Activated T-cell treated with anti-CD3 and anti-CD28 coated beads, Interleukin-2, amount 50 U/mL, for 72 hours (primary cell): ENCODE measurements at places on chromosomes 1 and 21. TPM values are rescaled to one million over a fixed set of nuclear protein-coding genes. Genes with fewer than 3 reads are reported as not detected.
A peak's percentile ranks its signal among the peaks of the same experiment; 100 is the strongest.

GRCh38 chr1:65026235-65026634 is 59.9 kb upstream of the JAK1 start:
- H3K4me1 ChIP-seq, result peaks cover 7% of the 10 kb centered on the region
- no peak overlapping the region for H3K4me3 ChIP-seq
- no peak for DNase-seq
- H3K27ac ChIP-seq, result no peak overlapping the region
- H3K36me3 ChIP-seq, result no peaks in the 10 kb centered on the region
- H3K27me3 ChIP-seq, result no peaks in the 10 kb centered on the region

GRCh38 chr1:119081267-119081666 is 59.2 kb downstream of the WARS2 start:
- peaks cover 15% of the 10 kb centered on the region for H3K36me3 ChIP-seq
- H3K27me3 ChIP-seq, result no peaks in the 10 kb centered on the region
- no peaks in the 10 kb centered on the region for H3K4me1 ChIP-seq
- DNase-seq, result no peak

DNA sequence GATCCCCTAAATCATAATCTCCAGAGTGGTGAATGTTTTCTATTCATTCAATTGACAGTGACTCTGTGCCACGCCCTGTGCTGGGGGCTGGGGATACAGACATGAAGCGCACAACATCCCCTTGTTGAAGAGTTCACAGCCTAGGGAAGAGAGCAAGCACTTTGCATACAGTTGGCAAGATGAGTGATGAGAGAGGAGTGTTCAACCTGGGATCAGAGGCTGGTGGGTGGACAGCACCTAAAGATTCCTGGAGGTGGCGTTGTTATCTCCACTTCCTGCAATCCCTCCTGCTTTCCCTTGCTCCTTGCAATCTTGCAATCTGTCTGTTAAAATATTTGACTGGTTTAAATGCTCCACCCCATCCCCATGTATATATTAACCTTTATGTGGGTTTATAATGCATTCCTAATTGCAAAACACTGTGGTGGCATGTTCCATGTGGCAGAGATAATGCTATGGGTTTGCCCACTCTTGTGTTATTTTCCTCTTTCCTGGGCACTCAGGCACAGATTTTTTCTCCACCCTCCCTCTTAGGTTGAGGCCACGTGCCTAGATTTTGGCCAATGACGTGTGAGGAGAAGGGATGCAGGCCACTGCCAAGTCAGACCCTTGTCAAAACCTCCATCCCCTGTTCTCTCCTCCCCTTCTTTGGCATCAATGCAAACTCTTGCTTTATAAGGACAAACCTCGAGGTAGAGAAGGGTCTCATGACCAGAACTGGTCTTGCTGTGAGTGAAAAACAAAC is 36.2 kb upstream of the GADD45A start:
- no peaks in the 10 kb centered on the region for H3K4me1 ChIP-seq
- DNase-seq, result no peak
- no peak overlapping the region for H3K27ac ChIP-seq

Gene CTPS1
- total RNA-seq, result 47.9 TPM

Gene SLC44A3
- not detected for total RNA-seq

Gene FHAD1
- 0.49 TPM for total RNA-seq

DNA sequence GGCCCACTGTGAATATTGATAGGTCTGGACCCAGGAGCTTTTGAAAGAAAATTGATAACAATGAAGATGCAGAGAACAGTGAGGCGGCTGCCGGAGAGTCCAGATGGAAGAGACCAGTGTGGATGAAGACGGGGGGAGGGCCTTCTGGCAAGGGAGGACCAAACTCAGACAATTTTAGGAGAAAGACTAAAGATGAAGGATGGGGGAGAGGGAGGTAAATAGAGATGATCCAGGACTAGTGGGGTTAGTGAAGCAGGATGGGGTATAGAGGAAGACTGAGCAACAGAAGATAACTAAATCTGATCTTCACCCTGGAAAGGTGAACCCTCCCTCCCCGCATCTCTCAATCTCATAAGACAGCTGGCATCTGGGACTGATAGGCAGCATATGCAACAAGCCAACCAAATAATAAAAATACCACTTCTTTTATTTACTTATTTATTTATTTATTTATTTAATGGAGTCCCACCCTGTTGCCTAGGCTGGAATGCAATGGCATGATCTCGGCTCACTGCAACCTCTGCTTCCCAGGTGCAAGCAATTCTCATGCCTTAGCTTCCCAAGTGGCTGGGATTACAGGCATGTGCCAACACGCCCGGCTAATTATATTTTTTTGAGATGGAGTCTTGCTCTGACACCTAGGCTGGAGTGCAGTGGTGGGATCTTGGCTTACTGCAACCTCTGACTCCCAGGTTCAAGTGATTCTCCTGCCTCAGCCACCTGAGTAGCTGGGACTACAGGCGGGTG is 10.5 kb downstream of the EIF3I start:
- no peaks in the 10 kb centered on the region for H3K27me3 ChIP-seq
- H3K4me3 ChIP-seq, result no peak overlapping the region
- DNase-seq, result no peak
- H3K27ac ChIP-seq, result no peak overlapping the region

Gene PRRX1
- total RNA-seq, result not detected

GRCh38 chr1:109740615-109741373 is at the start of gene GSTM3:
Gene GSTM3 (minus strand): TSS chr1:109741038. CDS start chr1:109740287, 751 bp downstream.
- no peak for DNase-seq
- peaks cover 8% of the 10 kb centered on the region for H3K4me1 ChIP-seq
- peaks cover 26% of the 10 kb centered on the region for H3K27me3 ChIP-seq
- H3K4me3 ChIP-seq, result peak within 1 kb of the TSS; percentile 87
